Parietal lobe (tissue), 2 donors: ENCODE measurements at places on chromosomes 2 and 18. TPM values are rescaled to one million over a fixed set of nuclear protein-coding genes. Genes with fewer than 3 reads are reported as not detected.

NEB gene
- total RNA-seq: 2.5 TPM

CTAGE1 gene
- not detected for total RNA-seq

WNT10A gene
- total RNA-seq: not detected

CXCR1 gene
- total RNA-seq: 0.31 TPM

MYOM1 gene
- total RNA-seq: 2.2 TPM

KRTCAP3 gene
- total RNA-seq: not detected

EVX2 gene
- not detected for total RNA-seq

HIBCH gene
- 41.9 TPM for total RNA-seq

SIGLEC15 gene
- not detected for total RNA-seq

TEKT4 gene
- total RNA-seq: not detected

ARHGEF4 gene
- 47.9 TPM for total RNA-seq

IL1R2 gene
- total RNA-seq: not detected

RFTN2 gene
- total RNA-seq: 26.0 TPM

KIF5C gene
- 398 TPM for total RNA-seq

IL1RL1 gene
- total RNA-seq: not detected

CNDP1 gene
- total RNA-seq: 1.9 TPM

YES1 gene
- 41.6 TPM for total RNA-seq

C2orf76 gene
- 8.8 TPM for total RNA-seq

TBR1 gene
- 132 TPM for total RNA-seq

SLC30A3 gene
- 0.31 TPM for total RNA-seq

SLC19A3 gene
- total RNA-seq: 3.1 TPM

ARHGAP15 gene
- 19.4 TPM for total RNA-seq

TRABD2A gene
- 1.6 TPM for total RNA-seq

FBXO48 gene
- total RNA-seq: 0.94 TPM

CD28 gene
- under 0.01 TPM for total RNA-seq

CENPA gene
- 1.3 TPM for total RNA-seq

DES gene
- total RNA-seq: not detected

ANKRD30BL gene
- 47.0 TPM for total RNA-seq

PPP1R7 gene
- 35.1 TPM for total RNA-seq

VAMP5 gene
- not detected for total RNA-seq
